ENCODE measurements at places on chromosomes 2 and 18.

- no peak for DNase-seq
Measured at GRCh38 chr2:64681479-64681967, 27.8 kb upstream of the SERTAD2 start.

DNA sequence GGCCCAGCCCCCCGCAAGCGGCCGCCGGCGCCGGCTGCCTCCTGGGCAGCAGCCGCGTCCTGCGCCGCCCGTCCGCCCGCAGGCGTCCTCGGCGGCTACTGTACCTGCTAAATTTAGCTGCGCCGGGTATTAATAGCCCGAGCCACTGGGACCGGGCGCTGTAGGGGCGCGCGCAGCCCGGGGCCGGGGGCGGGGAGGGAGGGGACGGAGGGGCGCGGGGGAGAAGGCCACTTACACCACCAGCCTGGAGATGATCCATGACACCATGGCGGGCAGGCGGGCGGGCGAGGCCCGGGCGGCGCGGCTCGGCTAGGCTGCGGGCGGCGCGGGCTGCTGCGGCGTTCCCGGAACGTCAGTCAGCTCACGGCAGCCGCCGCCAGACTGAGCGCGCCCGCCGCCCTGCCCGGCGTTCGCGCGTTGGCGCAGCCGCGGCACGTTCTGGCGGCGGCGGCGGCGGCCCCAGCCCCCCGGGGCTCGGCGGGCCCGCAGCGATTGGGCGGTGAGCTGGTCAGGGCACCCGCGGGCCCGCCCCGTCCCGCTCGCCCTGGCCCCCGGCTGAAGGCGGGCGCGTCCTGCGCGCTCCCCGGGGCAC, at the start of gene REEP1:
Gene REEP1 (minus strand): TSS at position 383 of the 592 bp plus-strand sequence. CDS start 116 bp downstream, at position 267.
- DNase-seq = no peak

GRCh38 chr18:63095768-63096167, 223.8 kb downstream of the BCL2 start:
- DNase-seq = no peak

- DNase-seq = no peak
Measured at GRCh38 chr2:150742094-150742493, 254.6 kb upstream of the RND3 start.

DNA sequence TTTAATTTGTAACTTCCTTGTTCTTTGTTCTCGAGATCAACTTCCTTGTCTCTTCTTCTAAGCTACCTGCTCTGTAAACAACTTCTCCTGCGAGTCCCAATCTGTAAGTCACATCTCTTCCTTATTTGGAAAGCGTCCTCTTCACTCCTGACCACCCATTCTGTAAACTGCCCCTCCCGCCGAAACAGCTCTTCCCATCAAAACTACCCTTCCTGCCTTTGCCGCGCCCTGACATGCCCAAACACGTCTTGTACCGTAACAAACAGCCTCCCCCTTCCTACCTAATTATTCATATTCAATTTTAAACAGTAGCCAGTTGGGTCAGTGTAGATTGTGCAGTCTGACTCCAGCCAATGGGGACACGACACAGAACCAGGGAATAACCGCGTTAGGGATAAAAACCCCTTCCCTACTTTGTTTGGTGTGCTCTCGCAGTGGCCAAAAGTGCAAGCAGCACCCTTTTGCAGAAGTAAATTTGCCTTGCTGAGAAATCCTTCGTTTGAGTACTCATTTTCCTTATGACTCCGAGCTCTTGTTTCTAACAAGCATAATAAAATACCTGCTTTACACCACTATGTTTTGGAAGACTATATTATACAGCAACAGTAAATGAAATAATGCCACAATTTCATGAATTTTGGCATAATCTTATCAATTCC, 39.8 kb downstream of the PIAS2 start:
- no peak for DNase-seq

- DNase-seq = no peak
Measured at GRCh38 chr2:38666556-38666910, 619 bp downstream of the GALM start.

GRCh38 chr2:193348055-193348454, 1153.3 kb upstream of the TMEFF2 start:
- DNase-seq = no peak

DNA sequence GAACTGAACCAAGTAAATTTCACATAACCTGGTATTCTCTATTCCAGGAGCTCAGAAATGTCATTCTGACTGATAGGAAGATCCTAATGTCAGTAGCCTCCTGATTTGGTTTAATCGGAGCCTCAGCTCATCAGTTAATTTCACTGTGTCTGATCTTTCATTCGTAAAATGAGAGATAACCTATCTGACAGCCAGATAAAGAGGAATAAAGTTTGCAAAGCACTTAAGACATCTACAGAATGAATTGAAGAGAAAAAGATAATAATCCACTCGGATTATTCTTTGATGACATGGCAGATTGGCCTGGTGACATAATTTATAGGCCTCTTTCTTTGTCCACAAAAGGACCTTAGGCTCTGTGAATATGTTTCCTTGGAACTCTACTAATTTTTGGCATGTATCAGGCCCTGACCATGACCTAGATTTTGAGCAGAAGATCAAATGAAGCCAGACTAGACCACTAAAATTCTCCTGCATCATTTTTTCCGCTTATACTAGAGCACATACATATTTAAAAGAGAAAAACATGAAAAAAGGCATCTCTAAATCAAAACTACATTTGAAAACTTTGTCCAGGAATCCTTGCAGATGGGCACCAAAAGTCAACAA, 312.4 kb downstream of the MTX2 start:
- no peak for DNase-seq

- DNase-seq = no peak
Measured at GRCh38 chr2:175579646-175580045, 398.1 kb upstream of the ATP5MC3 start.

GRCh38 chr18:10225300-10225699, 229.1 kb upstream of the APCDD1 start:
- DNase-seq = no peak

Measured in NCI-H1930 (cell line).